ENCODE measurements at places on chromosomes 11 and 22. TPM values are rescaled to one million over a fixed set of nuclear protein-coding genes. Genes with fewer than 3 reads are reported as not detected.

Gene TMEM86A
- 1.4 TPM for total RNA-seq

Gene UPK3A
- total RNA-seq: 3.6 TPM

Gene RAB38
- 4.9 TPM for total RNA-seq

Gene SLC22A8
- total RNA-seq: not detected

Gene MS4A3
- total RNA-seq: not detected

Gene DBX1
- not detected for total RNA-seq

Gene MPZL3
- 10.9 TPM for total RNA-seq

Gene C11orf21
- 0.11 TPM for total RNA-seq

Gene DEFB131B
- not detected for total RNA-seq

Gene RAC2
- 27.6 TPM for total RNA-seq

Gene YPEL1
- total RNA-seq: 2.9 TPM

Gene DCUN1D5
- 25.4 TPM for total RNA-seq

Gene C11orf71
- total RNA-seq: 14.3 TPM

Gene TIGD3
- 0.48 TPM for total RNA-seq

Gene GUCY1A2
- 1.2 TPM for total RNA-seq

Gene ART5
- not detected for total RNA-seq

Gene LIF
- total RNA-seq: 9.5 TPM

Gene GGTLC3
- not detected for total RNA-seq

All from colonic mucosa (tissue), 4 donors.